NCI-H524 treated with DMSO at 0.1 percent for 48 hours (cell line): ENCODE measurements at places on chromosomes 2 and 18.
A peak's percentile ranks its signal among the peaks of the same experiment; 100 is the strongest.

- no peak for DNase-seq
Observed at GRCh38 chr2:171401947-171402346, 31.8 kb downstream of the METTL8 start.

GRCh38 chr18:45566025-45566740, 49.1 kb upstream of the SLC14A2 start:
- no peak for DNase-seq

DNA sequence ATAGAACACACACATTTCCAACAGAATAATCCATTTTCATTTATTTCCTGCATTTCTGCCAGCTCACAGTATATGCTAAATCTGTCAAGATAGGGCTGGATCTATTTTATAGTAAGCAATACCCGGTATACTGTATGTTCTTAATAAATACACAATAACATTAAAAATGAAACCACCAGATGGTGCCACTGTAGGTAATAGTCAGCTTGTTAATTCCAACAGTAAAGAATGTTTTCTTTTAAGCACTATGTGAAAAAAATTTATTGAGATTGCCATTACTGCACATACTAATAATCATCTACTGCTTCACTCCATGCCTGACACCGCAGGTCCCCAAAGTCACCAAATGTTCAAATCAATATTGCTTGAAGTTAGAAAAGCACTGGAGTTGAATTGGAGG, 131.5 kb upstream of the PGAP1 start:
- DNase-seq, result no peak

GRCh38 chr2:104873689-104874054, 19.8 kb downstream of the POU3F3 start:
- no peak for DNase-seq

DNA sequence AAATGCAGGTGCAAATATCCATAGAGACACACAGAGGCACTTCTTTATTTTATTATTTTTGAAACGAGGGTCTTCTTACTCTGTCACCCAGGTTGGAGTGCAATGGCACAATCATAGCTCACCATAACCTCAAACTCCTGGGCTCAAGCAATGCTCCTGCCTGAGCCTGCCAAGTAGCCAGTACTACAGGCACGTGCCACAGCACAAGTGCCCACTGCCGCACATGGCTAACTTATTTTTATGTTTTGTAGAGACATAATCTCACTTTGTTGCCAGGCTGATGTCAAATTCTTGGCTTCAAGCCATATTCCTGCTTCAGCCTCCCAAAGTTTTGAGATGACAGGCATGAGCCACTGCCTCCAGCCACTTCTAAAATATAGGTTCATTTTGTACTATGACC, 537.6 kb downstream of the THSD7B start:
- DNase-seq, result no peak

DNA sequence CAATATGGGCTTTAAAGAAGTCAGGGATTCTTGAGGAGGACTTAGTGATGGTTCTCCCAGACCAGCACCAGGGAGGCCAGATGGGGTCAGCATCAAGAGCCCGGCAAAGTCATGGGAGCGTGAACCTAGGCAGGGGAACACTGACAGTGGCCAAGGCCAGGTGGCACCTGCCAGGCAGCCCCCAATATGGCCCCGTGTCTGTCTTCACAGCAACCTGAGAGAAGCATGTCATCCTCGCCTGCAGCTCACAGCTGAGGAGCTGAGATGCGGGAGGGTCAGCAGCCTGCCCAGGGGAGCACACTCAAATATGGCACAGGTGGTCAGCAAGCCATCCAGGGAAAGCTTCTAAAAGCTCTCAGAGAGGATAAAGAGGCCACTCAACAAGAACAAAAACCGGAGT, 105.7 kb upstream of the GPC1 start:
- peak; percentile 66 for DNase-seq

DNA sequence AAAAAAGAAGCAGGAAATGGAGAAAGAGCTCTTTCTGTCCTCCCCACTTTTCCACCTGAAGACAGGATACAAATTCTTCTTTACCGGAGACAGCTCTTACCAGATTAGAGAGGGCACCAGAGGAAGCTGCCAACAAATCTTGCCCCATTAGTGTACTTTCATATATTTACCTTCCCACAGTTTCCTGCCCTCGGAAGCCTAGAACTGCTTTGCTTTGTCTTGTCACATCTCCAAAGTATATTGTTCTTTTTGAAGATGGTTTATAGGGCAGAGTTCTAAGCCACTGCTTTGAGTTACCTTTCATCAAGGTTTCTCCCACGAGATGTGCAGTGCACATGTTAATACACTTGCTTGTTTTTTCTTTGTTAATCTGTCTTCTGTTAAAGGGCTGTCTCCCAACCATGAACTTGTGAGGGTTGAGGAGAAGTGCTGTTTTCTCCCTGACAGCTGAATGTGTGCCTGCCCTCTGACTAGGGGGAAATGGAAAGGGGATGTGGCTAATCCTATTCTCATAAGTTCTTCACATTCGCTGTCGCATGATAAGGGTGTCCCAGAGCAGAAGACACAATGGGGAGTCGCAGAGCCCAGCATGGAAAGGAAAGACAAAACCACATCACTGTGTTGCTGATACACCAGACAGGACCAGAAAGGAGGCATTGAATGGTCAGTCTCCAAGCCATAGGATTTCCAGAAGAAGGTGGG, 24.2 kb downstream of the CENPA start:
- DNase-seq, result no peak

- DNase-seq, result no peak
Observed at GRCh38 chr18:9008200-9008708, 94.2 kb upstream of the NDUFV2 start.

- peak; percentile 15 for DNase-seq
Observed at GRCh38 chr2:73214120-73215035, at the start of gene SMYD5. Gene SMYD5, plus strand, starts transcription at chr2:73214245. Its CDS starts 22 bp downstream, at chr2:73214267.

- DNase-seq, result no peak
Observed at GRCh38 chr2:11154016-11154922, 998 bp upstream of the SLC66A3 start.

DNA sequence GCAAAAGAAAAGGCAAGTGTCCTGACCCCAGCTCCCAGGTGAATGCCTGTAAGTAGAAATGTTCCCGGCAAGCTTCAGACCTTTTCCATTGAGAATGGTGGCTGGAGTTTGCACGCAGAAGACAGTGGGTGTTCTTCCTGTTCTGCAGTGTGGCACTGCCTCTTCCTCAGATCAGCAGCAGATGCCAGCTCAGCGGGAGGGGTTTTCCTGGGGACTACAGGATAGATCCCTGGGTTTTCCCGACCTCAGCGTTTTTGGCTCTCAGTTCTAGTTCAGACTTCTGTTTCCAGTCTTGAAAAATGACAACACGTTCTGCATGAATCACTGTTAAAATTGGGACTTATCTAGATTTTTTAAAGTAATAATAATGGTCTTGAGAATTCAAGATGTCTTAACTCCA, 39.2 kb downstream of the GRHL1 start:
- DNase-seq, result no peak

- DNase-seq, result no peak
Observed at GRCh38 chr2:100814043-100814442, 5.9 kb upstream of the NPAS2 start.

DNA sequence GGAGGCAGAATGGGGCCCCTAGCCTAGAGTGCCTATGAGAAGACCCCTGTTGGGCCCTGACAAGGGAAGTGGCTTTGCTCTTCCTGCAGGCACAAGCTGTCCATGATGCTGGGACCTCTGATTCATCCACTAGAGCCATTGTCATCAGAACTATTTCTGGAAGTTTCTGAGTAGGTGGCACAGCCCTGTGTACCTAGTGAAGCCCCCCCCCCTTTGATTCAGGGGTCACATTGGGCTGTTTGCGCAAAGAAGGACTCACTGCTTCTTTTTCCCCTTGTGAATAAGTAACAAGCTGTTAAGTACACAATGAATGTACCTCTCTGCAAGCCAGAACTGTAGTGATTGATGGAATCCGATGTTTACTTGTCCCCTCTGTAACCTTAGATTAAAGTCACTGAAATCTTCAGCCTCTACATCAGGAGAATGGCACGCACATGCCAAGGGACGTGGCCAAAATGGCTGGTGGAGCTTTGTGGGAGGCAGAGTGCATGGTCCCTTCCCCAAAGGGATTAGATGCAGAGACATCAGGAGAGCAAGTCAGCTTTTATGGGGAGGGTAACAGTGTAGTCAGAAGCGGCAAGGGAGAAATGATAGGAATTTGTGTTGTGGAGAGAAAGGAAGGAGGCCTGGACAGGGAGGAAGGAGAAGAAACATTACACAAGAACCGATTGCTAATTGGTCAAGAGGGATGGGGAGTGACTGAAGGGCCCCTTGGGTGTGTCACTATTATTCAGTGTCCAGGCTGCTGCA, 267.6 kb upstream of the RAB12 start:
- DNase-seq, result no peak

- DNase-seq, result peak; percentile 89
Observed at GRCh38 chr18:59576541-59577385, 120.5 kb downstream of the CCBE1 start.

DNA sequence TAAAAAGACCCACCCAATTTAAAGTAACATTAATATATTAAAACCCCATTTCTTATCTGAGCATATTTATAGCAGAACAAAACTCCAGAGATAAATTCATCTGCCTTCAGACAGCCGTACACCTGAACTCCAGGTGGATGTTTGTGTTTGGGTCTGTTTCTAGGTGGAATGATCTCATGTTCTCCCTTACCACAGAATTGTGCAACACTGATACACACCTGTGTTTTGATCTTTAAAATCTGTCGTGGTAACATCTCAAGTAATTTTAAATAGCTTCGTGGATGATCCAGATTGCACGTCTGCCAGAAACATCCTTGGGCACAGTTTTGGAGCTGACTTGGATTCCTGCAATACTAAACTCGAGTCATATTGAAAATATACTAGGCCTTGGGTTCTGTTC, 207.5 kb upstream of the FOSL2 start:
- DNase-seq, result no peak

GRCh38 chr2:173652311-173652710, 297.6 kb downstream of the CDCA7 start:
- no peak for DNase-seq

GRCh38 chr18:35377875-35378573, 887 bp upstream of the ZNF396 start:
- DNase-seq, result no peak

DNA sequence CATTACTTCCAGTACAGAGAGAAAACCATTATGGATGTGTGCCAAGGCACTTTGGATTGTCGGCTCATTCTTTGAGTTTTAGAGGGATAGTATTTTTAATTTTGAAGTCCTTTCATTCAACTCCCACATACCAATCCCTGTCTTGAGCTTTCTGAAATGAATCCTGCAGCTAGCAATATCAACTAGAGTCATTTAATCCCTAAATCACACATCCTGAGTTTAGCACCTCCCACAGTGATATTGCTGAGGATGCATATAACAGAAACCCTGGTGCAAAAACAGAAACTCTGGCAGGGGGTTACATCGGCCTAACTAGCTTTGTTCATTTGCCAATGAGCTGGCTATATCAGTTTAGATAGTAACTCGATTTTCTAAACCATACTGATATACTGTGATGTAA, 427.3 kb downstream of the LRP1B start:
- no peak for DNase-seq

DNA sequence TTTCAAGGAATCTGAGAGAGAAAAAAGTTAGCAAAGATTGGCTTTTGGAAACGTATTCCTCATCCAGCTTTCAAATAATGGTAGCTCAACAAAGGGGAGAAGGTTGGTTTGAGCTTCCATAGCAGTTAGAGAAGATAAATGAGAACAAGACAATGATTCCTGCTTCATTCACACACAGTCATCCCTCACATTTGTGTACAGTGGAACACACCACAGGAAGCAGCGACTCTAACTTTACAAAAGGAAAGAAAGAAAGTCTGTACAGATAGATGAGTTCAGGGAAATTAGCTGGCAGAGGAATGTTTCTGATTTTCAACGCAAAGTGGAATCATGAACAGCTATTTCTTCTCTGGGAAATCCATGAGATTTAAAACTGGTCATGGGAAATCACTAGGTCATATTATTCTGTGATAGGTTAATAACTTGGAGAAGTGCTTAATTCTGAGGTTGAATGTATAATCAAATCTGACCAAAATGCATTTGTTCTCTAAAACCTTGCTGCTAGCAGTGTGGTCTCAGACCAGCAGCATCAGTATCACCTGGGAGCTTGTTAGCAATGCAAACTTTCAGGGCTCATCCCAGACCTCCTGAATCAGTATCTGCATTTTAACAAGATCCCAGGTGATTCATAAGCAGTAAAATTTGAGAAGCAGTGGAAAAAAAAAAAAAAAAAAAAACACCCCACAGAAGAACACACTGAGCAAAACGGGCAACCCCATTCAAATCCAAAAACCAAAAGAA, 112.0 kb downstream of the GRB14 start:
- DNase-seq, result no peak

- DNase-seq, result no peak
Observed at GRCh38 chr2:7539077-7539476, 621.9 kb downstream of the RNF144A start.

- DNase-seq, result peak; percentile 99
Observed at GRCh38 chr2:26772064-26773001, 8.2 kb downstream of the SLC35F6 start.

- DNase-seq, result no peak
Observed at GRCh38 chr2:67462738-67463496, 65.8 kb downstream of the ETAA1 start.

- DNase-seq, result no peak
Observed at GRCh38 chr2:33011941-33012340, 65.2 kb downstream of the LTBP1 start.

GRCh38 chr18:78973357-78974083, 6.1 kb upstream of the SALL3 start:
- no peak for DNase-seq
